ENCODE measurements at places on chromosomes 13 and 19.

DNA sequence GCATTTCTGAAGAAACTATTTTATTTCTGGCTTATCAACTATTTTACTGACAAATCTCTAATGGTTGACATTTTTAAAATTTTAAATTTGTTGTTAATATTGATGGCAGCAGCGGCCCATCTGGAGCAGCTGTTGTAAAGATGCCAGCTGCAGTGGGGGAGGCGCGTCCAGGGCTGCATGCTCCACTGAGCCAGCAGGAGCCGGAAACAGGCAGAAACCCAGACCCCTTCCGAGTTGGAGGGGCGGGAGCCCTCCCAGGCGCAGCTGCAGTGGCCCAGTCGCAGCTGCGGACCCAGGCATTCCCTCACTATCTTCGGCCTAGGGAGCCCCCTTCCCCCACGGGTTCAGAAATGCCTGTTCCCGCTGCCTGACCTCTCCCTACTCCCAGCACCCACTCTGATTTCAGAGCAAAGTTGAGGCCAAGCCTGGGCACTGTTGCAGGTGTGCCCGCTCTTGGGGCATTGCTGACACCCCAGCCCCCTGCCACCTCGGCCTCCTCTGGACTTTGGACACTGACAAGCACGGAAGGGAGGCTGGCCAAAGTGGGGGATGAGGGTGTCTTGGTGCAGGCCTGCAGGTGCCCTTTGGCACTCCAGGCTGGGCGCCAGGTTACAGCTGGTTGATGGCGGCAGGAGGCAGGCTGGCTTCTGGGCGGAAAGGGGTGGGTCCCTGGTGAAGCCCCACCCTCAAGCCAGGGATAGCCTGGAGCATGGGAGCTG is 69.2 kb downstream of the PIBF1 start:
- DNase-seq: no peak

- no peak for DNase-seq
Observed at GRCh38 chr19:19475015-19475765, 40.2 kb downstream of the TSSK6 start.

DNA sequence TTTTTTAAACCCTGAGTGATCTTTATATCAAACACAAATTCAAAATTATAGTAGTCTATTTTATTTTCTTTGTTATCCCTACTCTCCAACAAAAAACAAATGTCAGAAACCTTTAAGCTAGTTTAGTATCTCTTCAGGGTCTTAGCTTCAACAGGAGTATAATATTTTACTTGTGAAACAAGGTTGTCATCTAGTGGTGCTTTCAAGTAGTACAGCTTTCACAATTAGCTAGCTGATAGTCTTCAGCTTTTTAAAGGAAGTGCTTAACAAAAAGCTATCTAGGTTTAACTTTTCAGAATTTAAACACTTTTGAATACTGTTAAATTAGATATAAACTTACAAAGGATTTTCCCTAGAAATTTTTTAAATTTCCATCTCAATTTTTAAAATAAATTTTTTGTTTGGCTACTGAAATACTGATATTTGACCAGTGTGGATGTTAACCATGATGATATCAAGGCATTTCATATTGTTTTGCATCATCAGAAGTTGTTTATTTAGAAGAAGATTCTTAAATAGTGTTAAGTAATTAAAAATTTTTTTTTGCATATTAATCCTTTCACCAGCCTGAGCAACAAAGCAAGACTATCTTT is 34.2 kb downstream of the TDRD3 start:
- no peak for DNase-seq

DNA sequence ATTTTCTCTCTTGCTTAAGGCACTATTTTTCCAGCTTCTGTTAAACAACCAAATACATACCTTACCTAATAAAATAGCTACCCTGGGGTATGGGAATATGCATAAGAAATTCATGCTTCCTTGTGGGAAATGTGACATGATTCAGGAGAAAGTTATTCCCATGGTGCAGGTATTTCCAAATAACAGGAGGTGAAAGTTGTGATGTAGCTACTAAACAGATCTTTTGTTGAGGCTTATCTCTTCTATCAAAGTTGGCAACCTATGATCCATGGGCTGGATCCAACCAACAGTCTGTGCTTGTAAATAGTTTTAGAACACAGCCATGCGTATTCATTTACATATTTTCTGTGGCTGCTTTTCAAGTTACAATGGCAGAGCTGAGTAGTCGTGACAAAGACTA is 177.8 kb upstream of the NBEA start:
- DNase-seq: no peak

DNA sequence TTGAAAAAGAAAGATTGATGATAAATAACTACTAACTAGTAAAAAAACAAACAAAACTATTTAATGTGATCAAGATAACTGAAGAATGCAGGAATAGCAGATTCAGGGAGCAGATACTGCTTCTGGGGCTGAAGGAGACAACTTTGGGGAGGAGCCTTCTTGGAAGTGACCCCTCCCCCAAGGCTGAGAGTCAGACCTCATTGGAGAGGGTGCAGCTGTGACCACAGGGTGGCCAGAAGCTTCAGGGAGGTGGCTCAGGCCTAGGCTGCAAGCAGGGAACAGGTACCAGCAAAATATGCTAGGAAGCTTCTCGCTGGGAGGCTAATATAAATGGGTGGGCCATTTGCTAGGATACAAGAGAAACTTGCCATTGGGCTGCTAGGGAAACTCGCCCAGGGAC is 149.9 kb downstream of the MYO16 start:
- no peak for DNase-seq

DNA sequence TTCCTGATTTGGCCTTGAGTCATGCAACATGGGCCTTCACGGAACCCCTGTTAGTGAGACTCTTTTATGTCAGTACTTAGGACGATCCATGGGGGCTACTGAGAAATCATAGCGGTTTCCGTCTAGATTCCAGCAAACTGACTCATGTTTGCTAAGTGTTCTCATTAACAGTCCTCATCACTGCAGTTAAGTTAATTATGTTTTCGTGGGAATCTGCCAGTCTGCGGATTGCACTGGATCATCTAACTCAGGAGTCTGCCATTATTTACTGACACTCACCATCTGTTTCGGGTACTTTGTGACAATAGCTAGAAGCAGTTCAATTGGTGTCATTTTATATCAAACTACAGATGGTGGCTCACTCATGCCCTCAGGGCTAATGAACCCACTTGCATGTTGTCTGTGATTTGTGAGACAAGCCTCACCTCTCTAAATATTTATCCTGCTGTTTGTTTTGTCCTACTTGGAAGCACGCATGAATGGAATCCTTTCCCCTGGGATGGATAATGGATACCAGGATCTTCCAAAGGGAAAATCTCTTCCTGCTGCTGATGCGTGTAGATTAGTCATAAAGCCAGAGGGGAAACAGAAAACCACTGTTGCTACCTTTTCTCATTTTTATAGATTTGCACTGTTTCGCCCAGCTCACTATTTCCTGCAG is 61.8 kb downstream of the RAB20 start:
- DNase-seq: no peak

DNA sequence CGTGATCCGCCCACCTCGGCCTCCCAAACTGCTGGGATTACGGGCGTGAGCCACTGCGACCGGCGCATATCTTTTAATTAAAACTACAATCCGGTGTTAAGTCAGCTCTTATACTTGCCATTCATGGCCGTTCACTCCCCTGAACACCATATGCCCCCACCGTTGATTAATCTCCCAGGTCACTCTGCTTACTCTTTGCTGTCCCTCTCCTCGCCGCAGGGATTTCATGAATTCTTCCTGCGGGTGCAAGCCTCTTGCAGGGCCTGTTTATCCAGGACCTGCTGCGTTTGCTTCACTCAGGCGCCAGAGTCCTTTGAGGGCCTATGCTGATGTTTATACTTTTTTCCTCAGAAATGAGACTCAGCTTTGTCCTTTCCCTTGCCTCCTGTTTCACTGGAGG is 996 bp downstream of the ERVV-2 start:
- no peak for DNase-seq

DNA sequence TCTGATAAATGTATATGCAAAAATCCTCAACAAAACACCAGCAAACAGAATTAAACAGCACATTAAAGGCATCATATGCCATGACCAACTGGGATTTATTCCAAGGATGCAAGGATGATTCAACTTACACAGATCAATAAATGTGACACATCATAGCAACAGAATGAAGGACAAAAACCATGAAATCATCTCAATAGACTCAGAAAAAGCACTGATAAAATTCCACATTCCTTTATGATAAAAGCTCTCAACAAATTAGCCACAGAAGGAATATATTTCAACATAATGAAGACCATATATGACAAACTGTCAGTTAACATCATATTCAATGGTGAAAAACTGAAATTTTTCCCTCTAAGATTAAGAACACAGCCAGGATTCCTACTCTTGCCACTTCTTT is 691.6 kb downstream of the DIAPH3 start:
- no peak for DNase-seq

DNA sequence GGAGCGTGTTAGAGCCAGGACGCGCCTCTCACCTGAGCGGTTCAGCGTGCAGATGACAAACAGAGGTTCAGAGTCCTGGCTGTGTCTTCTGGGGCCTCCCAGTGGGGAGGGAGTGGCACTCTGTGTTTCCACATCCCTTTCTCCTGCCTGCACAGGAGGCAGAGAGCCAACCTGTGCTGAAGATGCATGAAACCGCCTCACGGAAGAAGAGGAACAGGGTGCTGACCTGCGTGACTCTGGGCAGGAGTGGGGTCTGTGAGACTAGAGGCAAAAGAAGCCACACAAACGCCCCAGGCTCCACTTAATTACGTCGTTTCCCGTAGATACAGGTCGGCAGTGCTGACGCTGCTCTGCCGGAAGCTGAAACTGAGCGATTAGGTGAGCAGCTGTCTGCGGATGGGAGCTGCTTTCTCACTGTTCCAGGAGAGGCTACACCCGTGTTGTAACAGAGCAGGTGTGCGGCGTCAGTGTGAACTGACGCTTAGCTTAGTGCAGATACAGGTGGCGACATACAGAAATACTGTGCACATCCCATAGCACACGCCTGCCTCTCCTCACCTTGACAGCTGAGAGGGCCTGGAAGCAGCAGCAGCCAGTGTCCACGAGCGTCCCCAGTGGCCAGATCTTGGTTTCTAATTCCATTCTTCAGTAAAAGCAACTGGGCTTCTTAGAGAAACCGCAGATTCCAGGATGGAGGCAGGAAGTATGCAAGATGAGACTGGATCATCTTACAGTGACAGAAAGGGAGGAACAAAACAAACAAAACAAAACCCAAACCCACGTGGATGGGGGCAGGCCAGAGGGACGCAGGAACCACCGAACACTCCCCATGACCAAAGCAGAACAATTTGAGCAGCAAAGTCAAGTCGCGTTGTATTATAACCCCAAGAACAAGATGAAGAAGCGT is 37.7 kb upstream of the MCF2L start:
- DNase-seq: no peak

DNA sequence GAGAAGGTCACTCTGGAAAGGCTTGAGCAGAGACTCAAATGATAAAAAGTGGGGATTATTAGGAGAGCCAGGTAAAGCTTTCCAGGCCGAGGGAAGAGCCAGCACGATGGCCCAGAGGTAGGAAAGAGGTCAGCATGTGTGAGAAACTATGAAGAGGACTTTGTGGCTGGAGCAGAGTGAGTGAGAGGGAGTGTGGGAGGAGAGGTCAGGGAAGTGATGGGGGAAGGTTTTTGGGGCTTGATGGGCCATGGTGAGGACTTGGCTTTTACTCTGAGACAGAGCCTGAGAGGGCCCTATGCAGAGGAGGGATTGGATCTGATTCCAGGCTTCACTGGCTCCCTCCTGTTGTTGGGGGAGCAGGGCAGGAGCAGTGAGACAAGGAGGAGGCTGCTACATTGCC is 5.3 kb downstream of the CATSPERG start:
- DNase-seq: no peak

Measured in activated T-helper 1 cell treated with anti-CD3 and anti-CD28 coated beads, Interleukin-2, amount 50 U/mL, for 16 hours (primary cell).